Esophagus squamous epithelium (tissue), 5 donors: ENCODE measurements at places on chromosomes 4 and X.
A peak's percentile ranks its signal among the peaks of the same experiment; 100 is the strongest.

DNA sequence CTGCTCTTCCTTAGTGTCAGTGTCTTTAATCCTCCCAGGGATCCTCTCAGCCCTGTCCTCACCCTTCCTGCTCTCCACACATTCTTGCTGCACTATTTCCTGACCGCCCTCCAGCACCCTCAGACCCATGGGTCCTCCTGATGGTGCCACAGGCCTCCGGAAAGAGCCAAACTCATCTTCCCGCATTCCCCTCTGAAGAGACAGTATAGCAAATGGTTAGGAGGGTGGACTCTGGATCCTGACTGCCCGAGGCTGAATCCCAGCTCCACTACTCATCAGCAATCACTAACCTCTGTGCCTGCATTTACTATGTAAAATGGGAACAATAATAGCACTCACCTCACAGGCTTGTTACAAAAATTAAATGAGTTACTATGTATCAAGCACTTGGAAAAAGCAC is 6.2 kb downstream of the SUV39H1 start:
- no peak for DNase-seq

DNA sequence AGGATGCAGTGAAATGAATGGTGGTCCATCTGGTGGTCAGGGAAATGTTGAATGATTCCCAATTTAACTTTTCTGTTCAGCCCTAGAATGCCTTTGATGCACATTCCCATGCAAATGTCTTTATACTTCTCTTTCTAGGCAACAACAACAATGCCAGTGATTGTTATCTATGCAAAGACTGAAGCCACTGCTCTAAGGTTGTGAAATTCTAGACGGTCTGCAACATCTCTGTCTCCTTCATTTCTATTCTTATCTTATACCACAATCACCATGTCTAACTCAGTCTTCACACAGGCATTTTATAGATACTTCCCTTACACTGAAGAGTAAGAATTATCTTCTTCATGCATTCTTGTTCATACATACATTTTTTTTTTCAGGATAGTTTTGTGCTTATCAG is 84.5 kb downstream of the HPGD start:
- DNase-seq = no peak

- DNase-seq = no peak
Observed at GRCh38 chr4:115851918-115852766, 738.7 kb upstream of the NDST4 start.

DNA sequence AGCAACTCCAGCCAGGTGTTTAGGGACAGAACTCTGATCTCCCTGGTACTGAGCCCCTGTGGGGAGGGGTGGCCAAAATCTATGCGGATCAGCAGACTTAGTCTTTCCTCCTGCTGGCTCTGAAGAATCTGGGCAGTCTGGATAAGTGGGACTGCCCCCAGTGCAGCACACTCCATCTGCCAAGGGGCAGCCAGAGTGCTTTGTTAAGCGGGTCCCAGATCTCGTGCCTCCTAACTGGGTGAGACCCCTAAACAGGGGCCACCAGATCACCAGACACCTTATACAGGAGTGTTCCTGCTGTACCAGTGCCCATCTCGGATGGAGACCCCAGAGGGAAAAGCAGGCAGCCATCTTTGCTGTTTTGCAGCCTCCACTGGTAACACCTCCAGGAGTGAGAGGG is 81.5 kb upstream of the IL13RA2 start:
- DNase-seq = no peak

DNA sequence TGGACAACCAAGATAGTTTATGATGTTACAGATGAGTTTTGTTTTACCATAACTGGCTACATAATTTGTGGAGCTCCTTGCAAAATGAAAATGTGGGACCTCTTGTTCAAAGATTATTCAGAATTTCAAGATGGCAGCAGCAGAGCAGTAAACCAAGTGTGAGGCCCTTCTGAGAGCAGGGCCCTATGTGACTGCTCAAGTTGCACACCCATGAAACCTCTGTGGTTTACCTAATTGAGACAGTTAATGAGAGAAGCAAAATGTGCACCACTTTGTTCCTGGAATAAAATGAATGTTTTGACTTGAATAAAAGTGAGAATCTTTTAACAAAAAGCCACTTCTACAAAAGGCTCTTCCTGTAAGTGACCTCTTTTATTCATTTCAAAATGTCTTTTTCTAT is 519.2 kb downstream of the RPA4 start:
- no peak for DNase-seq

- DNase-seq = no peak
Observed at GRCh38 chrX:265502-265901, 15.7 kb upstream of the PLCXD1 start.

- no peak for DNase-seq
Observed at GRCh38 chrX:11215191-11215921, 77.9 kb upstream of the AMELX start.

GRCh38 chrX:126065901-126066660 is 100.0 kb downstream of the DCAF12L2 start:
- no peak for DNase-seq

- no peak for DNase-seq
Observed at GRCh38 chr4:5772528-5773270, 61.7 kb downstream of the EVC start.

- no peak for DNase-seq
Observed at GRCh38 chr4:7571001-7571400, 136.3 kb upstream of the PSAPL1 start.

DNA sequence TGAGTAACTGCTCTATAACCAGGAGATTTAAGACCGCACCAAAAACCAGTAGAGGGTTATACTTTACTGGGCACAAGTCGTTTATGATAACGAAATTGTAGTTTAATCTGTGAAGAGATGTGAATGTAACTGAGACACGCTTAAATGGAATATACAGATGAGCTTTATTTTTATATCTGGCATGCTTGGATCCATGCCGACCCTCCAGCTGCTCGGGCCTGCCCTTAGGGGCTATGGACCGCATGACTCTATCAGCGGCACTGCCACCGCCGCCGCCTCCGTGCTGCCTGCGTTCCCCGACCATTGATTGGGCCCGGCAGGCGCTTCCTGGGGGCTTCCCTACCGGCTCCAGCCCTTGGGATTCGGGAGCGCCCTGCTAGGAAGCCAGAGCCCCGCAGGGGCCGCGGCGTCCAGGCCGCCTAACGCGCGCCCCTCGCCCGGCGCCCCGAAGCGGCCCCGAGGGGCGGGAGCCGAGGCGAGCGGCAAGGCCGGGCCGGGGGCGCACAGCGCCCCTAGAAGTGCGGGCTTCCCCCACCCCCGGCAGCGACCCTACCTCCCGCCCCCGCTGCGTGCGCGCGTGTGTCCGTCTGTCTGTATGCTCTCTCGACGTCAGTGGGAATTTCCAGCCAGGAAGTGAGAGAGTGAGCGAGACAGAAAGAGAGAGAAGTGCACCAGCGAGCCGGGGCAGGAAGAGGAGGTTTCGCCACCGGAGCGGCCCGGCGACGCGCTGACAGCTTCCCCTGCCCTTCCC is at the start of gene NFKB1:
NFKB1 (plus strand) TSS at position 664 of the 751 bp plus-strand sequence. CDS start 24,160 bp downstream, outside the sequence.
- peak; percentile 8 for DNase-seq

DNA sequence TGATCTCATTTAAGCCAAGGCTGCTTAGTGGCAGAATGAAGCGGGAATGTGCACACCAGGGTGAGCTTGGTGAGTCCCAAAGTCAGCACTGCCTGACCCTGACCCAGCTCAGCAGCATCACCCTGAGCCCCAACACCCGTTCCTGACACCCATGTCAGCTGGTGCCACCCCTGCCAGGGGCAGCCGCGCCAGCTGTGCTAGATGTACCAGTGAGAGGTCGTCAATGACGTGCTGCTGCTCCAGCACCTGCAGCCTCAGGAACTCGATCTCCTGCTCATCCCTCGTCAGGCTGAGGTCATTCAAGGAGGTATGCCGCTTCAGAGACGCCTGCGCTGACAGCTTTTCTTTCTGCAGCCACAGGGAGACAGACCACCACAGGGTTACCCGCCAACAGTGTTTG is 61.7 kb upstream of the C4orf50 start:
- no peak for DNase-seq

GRCh38 chr4:137156054-137156453 is 376.2 kb downstream of the PCDH18 start:
- no peak for DNase-seq

- DNase-seq = no peak
Observed at GRCh38 chr4:8205749-8206611, 6.9 kb downstream of the SH3TC1 start.
